ENCODE measurements at places on chromosomes 7 and 10. TPM values are rescaled to one million over a fixed set of nuclear protein-coding genes. Genes with fewer than 3 reads are reported as not detected.

HTR7 gene
- total RNA-seq, result 2.2 TPM

- DNase-seq, result no peak
These were observed 587 bp downstream of the HOXA10 start for GRCh38 chr7:27173511-27173955.

DNA sequence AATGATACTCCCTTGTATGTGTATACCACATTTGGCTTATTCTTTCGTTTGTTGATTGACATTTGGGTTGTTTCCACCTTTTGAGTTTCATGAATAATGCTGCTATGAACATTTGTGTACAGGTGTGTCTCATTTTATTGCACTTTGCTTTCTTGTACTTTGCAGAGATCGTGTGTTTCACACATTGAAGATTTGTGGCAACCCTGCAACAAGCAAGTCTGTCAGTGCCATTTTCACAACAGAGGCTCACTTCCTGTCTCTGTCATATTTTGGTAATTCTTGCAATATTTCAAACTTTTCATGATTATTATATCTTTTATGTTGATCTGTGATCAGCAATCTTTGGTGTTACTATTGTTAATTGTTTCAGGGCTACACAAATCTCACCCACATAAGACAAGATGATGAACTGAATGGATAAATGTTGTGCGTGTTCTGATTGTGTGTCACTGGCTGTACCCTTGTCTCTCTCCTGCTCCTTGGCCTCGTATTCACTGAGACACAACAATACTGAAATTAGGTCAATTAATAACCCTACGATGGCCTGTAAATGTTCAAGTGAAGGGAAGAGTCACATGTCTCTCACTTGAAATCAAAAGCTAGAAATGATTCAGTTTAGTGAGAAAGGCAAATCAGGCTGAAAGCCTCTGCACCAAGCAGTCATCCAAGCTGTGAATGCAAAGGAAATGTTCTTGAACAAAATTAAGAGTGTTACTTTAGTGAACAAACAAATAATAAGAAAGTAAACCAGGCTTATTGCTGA, 133.6 kb upstream of the JCAD start:
- no peak for DNase-seq

DNA sequence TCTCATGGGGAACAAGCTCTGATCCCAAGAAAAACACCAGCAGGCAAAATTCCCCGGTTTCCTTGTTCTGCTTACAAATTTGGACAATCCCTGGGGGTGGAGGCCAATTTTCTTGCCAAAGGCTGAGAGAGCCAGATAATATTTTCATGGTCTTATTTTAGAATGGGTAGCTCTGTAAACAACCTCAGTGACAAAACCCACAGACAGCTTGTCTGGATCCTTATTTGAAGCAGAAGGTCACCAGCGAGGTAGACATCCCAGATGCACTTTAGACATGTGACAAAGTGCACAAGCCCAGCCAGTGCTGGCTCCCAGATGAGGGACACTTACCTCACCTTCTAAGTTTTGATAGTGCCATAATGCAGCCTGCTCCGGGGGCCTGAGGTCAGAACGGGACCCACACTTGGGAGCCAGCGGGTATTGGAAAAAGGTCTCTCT, 102.6 kb upstream of the DDC start:
- DNase-seq, result no peak

DNA sequence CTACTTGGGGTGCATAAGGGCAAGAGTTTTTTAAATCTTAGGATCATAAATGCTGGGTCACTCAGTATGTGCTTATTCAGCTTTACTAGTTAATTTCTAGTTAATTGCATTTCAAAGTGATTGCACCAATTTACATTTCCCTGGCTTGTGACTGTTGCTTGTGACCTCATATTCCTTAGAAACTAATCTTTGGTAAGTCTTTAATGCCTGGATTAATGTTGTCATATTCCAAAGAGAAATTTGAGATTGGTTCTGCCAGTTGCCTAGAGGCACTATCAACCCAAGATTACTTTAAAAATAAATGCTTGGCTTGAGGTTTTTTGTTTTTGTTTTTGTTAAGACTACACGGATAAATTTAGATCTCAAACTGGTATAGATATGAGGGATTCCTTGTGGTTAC, 103.1 kb downstream of the ANK3 start:
- DNase-seq, result no peak

DNA sequence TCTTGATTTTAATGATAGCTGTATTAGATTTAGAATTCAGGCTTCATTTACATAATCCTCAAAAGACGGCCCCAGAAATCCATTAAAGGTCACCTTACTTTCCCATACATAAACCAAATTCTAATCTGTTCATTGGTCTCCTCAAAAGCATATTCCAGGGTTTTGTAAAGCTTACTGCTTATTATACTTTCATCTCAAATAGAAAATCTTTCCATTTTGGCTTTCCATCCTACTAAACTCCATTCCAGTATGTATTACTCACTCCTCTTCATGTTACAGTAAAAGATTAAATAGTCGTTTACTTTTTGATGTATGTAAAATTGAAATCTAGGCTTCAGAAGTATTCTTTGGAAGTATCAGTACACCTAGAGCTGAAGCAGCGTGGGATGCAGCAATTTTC, 143.5 kb upstream of the LRRN3 start:
- no peak for DNase-seq

- no peak for DNase-seq
These were observed 164.6 kb upstream of the KCND2 start for GRCh38 chr7:120108376-120108775.

MDH2 gene
- 29.6 TPM for total RNA-seq

BCL7B gene
- 6.9 TPM for total RNA-seq

- DNase-seq, result no peak
These were observed 2.0 kb upstream of the TNRC18 start for GRCh38 chr7:5425507-5426225.

GRCh38 chr7:5528071-5528814, 104.6 kb upstream of the TNRC18 start:
- no peak for DNase-seq

DNA sequence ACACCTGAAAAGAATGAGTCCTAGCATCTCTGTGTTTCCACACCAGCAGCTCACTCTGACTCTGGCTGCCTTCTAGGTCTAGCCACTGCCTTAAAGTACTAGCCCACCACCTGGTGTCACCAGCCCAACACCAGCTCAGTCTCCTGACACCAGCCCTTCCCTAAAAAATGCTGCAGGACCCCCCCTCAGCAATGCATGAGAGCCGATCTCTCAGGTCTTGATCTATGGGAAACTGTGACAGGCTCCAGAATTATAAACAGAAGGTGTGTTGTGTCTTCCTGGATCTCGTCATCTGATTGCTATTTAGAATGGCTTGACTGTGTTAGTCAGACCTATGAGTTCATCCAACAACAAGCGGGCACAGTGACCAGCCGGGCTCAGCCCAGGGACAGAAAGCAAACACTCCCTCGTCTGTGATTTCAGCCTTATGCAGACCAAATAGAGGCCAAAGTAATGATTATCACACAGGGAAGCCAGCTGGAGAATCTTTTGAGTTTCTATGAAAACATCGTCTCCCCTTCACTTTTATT, 66.6 kb downstream of the CUBN start:
- DNase-seq, result no peak

- DNase-seq, result no peak
These were observed 766.9 kb downstream of the XPNPEP1 start for GRCh38 chr10:109156396-109156795.

TAS2R5 gene
- 6.5 TPM for total RNA-seq

GIMAP5 gene
- 25.6 TPM for total RNA-seq

- no peak for DNase-seq
These were observed 181.4 kb downstream of the ADK start for GRCh38 chr10:74332398-74332797.

GRCh38 chr7:1566687-1567048, 3.2 kb downstream of the PSMG3 start:
- DNase-seq, result no peak

DNA sequence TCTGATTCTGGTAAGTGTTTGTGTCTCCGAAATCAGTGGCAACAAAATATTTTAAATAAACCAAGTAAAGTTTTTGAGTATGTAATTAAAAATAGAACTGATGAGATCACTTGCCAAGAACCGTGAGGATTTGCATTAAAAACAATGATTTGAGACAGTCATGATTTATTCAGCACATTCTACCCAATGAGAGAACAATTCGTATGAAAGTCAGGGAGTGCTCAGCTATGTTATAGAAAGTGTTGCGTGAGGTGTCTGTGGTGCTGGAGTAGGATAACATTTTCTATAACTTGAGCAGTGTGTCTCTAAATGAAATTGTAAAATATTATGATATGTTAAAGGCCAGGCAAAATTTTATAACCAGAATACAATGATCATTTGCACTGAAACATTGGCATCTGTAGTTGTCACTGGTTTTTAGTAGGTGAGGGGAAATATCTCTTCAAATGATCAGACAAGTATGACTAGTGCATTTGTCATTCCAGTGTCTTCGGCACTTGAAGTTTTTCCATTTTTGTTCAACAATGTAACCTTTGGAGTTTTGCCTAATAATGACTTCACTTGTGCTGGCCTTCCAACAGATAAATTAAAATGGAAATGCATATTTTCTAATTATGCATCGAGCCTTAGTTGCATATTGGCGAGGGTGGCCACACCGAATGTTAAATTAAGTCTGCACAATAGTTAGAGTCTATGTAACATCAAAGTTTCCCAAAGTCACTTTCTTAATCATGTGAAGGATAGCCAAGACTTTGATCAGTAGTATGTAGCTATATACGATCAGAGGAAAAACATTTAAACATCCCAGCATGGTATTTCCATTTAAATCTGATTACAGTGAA, 335.9 kb downstream of the GFRA1 start:
- DNase-seq, result no peak

SORCS1 gene
- total RNA-seq, result 14.8 TPM

SPAM1 gene
- not detected for total RNA-seq

ABCA13 gene
- total RNA-seq, result 2.0 TPM

TUBB8 gene
- total RNA-seq, result not detected

DNA sequence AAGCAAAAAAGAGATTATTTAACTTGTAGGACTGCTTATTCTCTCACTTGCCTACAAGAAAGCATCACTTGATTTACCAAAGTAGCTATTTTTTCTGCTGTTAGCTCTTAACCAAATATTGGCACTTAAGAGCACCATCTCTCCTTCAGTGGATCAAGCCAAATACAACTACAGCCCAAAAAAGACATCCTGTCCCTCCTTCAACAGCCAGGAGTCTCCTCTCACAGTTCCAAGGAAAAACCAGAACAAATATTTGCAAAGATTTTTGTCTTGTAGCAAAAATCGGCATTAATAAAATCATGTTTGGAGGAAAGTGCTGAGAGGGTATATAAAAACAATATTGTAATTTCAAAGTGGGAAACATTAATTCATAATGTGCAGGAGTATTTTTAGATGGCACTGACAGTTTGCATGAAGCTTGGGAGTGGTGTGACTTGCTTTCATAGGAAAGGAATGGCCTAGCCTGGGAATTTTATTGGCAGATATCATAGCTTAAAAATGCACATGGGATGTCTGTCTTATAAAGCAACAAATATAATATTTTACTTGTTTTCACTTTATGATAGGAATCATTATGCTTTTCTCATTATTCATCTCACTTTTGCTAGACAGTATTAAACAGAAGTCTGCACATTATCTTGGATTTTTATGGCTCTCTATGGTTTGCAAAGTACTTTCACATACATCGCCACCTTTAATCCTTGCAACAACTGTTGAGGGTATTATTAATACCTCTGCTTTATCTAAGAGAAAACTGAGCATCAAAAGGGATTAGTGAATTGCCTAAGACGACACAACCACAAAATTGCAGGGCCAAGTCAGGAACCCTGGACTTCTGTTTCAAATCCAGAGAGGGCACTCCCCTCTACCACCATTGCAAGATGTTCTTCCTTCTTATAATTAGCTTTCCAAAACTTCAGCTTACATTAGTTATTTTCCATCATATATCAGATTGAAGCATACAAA, 103.5 kb downstream of the AGMO start:
- DNase-seq, result no peak

DNA sequence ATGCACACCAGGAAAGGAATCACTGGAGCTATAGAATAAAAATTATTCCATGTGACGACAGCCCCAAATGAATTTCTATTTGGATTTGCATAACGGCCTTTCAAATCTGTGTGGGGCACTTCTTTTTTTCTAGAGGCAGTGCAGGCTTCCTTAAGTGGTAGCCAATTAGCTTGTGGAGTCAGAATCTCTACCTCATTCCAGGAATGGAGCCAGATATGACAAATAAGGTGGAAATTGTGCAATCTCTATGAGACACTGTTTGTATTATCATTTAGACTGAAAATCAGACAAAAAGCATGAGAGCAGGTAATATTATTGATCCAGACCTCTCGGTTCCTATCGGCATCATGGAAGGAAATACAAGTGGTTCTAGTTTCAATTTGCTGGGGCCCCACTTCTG, 78.7 kb downstream of the BEND7 start:
- DNase-seq, result no peak

DNA sequence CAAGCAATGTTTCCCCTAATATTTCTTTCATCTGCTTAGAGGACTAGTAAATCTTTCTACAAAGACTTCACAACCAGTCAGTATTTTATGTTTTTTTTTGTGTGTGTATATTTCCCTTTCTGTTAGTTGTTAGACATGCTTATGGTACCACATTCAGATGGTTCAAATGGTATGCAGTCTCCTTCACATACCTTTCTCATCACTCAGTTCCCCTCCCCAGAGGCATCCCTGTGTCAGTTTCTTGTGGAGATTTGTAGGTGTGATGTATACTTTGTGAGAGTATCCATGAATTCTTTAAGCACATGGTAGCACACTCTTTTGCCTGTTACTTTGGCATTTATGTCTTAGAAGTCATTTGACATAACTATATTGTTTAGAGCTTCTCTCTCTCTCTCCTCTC, 4.4 kb downstream of the ZNF485 start:
- no peak for DNase-seq

DNA sequence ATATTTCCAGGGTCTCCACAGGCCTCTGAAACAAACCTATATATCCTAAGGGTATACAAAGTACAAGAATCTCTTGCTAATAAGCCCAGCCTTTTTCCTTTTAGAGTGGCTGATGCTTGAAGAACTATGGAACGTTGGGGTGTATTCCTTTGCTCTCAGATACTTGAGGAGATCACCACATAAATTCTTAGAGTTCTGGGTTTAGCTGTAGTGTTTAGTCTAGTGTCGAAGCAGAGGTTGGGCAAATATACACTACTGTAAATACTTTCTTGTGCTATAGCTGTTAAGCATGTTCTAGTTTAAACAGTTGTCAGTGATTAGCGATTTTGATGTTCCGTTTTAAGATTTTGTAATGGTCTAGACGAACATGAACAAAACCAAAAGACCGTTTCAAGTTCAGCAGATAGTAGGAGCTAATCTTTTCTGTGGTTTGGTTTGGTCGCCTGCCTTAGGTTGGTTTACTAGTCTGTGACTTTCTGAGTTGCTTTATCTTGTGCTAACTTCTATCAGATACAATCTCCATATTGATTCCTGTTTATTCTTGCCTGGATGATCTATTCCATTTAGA, 229.6 kb downstream of the NSUN6 start:
- no peak for DNase-seq

SUN3 gene
- total RNA-seq, result not detected

GRCh38 chr7:133434246-133434865, 181.5 kb downstream of the EXOC4 start:
- no peak for DNase-seq
